Posterior cingulate gyrus (tissue), 11 donors: ENCODE measurements at places on chromosomes 3 and 15.

GRCh38 chr3:55017876-55018275 is 90.0 kb upstream of the LRTM1 start:
- no peak for DNase-seq

GRCh38 chr3:169772305-169772896 is 795 bp upstream of the MYNN start:
- peak; percentile 72 for DNase-seq

GRCh38 chr15:43239732-43240491 is 19.1 kb upstream of the EPB42 start:
- DNase-seq = no peak

DNA sequence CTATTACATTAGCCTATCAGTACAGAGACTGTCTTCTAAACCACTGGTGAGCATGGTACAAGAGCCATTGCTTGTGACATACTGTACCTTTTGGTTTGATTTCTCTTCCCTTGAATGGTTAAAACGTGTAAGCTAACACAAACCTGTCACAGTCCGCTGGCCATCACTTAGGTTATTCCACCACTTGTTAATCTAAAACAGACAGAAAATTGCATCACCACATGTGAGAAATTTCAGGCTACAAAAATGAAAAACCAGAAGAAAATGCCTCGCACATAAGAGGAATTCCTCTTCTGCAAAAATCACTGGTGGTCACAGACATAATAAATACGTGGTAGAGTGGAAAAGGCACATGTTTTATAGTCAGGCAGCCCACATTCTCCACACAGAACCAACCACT is 22.1 kb downstream of the PARL start:
- DNase-seq = no peak

GRCh38 chr3:68999158-68999557 is 14.3 kb downstream of the EOGT start:
- DNase-seq = no peak

DNA sequence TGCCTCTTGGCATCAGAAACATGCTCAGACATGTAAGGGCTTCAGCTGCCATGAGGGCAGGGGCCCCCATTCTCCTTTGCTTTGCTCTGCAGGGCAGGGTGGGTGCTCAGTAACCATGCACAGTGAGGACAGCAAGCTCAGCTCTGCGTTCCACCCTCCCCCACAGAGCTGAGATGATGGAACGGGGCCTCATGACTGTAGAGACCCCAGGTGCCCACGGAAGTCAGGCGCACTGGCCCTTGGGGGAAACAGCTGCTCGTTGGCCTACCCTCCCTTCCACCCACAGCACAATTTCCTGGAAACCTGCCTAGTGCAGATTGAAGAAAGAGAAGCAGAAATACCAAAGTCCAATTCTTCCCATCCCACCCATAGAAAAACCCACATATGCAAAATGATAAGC is 10.5 kb downstream of the CTXND1 start:
- no peak for DNase-seq

DNA sequence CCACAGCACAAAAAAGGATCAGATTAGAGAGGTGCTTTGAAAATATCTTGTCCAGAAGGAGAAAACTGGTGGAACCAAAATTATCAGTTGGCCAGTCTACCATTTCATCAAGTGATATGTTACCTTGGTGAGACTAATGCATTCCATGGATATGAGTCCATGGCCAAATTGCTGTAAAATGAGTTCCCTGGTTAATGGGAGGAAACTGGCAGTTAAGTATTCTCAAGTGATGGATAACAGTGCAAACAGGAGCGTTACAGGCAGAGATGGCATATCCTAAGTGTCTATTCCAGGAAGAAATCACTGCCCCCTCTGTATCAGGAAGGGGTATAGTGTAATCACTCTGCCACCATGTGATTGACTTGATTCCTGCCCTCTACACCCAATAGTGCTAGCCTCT is 34.0 kb downstream of the MYRIP start:
- no peak for DNase-seq

GRCh38 chr3:113597596-113598354 is 65.4 kb downstream of the SIDT1 start:
- no peak for DNase-seq

- peak; percentile 64 for DNase-seq
These were observed 36.0 kb downstream of the TSPAN3 start for GRCh38 chr15:77034695-77035489.

- DNase-seq = peak; percentile 3
These were observed 33.0 kb downstream of the ALDH1L1 start for GRCh38 chr3:126147147-126147931.

GRCh38 chr3:79380581-79380980 is 387.2 kb downstream of the ROBO1 start:
- DNase-seq = no peak

- DNase-seq = no peak
These were observed 1.9 kb downstream of the NEIL1 start for GRCh38 chr15:75348562-75349350.

DNA sequence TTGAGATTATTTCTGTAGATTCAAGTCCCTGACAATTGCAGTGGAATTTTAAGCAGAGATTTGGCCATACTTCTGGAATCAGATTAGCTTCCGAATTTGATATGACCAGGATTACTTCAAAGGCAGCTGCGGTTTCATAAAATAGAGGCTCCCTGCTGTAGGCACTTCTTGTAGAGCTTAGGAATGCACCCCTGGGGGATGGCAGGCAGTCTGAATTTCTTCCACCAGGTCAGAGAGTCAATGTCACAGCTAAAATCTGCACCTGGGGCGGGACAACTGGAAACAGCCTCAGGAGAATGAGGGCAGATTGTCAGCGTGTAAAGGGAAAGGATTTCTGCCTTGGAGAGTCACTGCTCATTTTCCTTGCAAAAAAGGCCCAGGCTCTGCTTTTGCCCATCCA is 182.6 kb downstream of the ARRDC4 start:
- no peak for DNase-seq

DNA sequence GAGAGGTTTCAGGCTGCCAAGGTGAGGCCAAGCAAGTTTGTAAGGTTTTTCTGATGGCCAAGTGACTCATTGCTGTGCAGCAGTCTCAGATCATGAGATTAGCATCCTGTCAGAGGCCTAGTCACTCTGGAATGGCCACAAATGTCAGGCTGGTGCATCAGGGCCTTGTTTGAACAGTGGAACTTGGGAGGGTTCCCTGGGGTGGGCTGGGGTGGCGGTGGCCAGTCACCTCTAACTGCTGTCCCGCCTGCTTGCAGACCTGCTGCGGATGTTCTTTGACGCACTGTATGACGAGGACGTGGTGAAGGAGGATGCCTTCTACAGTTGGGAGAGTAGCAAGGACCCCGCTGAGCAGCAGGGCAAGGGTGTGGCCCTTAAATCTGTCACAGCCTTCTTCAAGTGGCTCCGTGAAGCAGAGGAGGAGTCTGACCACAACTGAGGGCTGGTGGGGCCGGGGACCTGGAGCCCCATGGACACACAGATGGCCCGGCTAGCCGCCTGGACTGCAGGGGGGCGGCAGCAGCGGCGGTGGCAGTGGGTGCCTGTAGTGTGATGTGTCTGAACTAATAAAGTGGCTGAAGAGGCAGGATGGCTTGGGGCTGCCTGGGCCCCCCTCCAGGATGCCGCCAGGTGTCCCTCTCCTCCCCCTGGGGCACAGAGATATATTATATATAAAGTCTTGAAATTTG is 2.8 kb upstream of the FAM131A start:
- no peak for DNase-seq

DNA sequence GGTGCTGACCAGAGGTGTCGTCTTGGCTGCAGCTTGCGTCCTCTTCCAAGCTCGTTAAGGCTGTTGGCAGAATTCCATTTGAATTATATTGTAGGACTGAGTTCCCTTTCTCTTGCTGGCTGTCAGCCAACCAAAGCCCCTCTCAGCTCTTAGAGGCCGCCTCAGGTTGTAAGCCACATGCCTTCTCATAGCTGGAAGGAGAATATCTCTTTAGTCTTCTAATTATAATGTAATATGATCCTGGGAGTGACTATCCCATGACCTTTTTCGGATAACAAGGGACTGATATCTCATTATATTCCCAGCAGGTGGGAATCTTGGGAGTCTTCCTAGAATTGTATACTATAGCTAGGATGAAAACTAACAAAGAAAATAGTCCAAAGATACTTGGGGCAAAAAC is 4.8 kb downstream of the SCG5 start:
- no peak for DNase-seq

DNA sequence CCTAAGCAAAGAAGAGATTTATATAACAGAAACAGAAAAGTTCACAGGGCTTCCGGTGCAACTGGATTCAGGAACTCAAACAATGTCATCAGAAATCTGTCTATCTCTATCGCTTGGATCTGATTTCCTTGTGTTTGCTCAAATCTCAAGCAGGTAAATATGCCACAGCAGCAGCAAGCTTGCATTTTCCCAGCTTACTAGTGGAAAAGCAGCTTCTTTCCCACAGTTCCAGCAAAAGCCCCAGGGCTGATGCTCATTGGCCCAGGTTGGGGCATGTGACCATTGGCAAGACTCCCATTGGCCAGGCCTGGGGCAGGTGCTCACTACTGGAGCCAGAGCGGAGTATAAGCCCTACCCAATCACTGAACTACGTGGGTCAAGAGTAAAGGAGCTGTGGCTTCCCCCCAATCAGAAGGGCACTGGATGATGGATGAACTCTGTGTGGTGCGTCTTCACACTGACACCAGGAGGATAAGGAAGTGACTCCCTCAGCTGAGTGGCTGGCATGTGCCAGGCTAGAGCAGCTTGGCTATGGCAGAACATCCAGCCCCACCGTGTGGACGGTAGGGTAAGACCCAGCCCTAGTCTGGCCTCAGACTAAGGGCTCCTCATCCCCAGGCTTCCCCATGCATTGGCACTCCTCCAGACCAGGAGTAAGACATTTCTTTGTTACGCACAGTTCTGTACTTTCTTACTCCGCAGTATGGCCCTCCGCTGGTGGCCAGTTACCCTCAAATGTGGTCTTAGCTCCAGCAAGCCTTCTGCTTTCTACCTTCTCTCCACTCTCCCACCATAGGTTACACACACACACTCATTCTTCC is 13.1 kb upstream of the VIPR1 start:
- DNase-seq = no peak

DNA sequence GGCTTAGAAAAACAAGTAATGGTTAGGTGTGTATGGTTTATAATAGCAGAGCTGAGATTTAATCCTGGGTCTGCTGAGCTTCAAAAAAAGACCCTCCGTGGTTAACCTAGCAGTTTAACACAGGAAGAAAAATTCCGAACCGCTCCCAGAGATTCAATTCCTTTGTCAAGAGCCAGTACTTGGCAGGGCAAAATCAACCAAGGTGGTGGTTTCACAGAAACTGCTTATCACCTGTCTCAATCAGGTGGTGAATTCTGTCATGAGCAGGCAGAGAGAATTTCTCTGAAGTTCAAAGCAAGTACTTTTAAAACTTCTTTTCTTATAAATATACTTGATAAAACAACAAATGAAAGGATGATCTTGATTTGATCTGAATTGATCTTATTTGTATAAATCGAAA is 17.2 kb downstream of the SYNPR start:
- DNase-seq = no peak

DNA sequence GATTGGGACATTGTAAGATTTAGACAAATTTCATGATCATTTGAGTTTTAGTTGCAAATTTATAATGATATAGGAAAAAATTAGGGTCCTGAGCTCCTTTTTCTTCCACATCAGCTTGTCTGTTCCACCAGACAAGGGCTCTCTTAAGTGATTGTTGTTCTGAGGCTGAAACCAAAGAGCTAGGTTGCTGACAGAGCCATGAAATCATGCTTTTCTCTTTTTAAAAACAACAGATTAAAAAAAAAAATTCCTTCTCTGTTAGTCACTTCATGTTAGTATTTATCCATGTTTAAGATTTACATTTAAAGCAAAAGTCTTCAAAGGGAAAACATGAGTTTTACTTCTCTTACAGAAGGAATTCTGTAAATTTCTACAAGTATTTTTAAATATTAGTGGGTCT is 56.8 kb downstream of the ATP2C1 start:
- no peak for DNase-seq

GRCh38 chr3:128748557-128748956 is 22.6 kb downstream of the RAB7A start:
- no peak for DNase-seq

DNA sequence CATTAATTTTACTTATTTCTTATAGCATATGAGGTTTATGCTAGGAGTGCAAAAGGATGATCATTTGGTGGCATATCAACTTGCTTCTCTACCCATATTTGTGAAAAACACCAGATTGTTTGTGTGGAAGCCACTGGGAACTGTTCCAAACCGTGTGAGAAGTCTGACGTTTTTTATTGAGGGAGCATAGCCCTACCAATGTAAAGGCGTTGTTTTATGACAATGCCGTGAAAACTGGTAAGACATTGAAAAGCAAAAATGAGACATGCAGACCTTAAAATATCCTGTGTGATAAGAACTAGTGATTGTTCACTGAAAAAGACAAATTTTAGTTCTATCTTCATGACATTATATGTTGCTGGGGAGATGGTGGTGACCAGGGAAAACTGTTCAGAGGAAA is 87.8 kb downstream of the CHL1 start:
- no peak for DNase-seq

DNA sequence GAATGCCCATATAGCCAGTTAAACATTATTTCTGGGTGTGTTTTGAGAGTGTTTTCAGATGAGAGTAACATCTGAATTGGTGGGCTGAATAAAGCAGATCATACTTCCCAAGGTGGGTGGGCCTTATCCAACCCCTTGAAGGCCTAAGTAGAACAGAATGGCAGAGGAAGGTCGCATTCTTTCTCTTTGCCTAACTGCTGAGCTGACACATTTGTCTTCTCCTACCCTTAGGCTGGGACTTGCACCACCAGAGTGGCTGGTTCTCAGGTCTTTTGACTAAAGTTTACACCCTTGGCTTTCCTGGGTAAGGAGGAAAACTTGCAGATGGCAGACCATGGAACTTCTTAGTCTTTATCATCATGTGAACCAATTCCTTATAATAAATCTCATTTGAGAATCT is 85.8 kb upstream of the TNFAIP8L3 start:
- DNase-seq = no peak

GRCh38 chr3:141111364-141112155 is 60.4 kb downstream of the SPSB4 start:
- no peak for DNase-seq

- DNase-seq = no peak
These were observed 495.5 kb upstream of the CFAP20DC start for GRCh38 chr3:59545374-59545773.

DNA sequence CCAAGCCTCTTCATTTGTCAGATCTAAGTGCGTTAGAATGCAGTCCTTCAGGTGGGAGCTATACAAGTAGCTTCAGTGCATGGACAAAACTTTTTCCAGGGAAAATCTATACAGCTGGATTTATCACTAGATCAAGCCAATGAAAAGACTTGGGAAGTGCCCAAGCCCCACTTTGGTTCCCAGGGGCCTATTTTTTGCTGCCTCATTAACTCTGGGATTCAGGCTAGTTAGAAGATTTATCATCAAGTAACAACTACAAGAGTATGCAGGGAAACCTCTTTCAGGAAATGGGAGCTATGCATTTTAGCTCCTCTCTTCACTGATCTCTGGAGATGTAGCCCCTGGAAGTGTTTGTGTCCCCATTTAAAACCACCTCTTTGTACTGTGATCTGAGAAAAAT is 908.8 kb downstream of the SQOR start:
- DNase-seq = no peak

DNA sequence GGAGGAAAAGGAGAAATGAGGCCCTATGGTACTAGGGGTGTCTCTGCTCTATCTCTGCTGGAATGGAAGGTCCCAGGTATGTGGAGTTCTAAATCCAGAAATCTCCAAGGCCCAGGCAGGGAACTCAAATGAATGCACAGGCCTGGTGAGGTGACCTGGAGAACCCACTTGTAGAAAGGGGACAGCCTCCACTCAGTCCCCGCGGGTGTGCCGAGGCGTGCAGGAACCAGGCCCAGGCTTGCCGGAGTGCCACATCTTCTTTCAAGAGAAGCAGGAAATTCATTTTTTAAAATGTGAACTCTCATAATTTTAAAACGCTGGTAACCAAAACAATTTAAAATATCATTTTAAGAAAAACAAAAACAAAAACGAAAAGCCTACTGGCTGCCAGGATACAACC is 32.2 kb upstream of the ADCY5 start:
- DNase-seq = peak; percentile 76
